Umbilical cord (tissue), 2 donors: ENCODE measurements at places on chromosomes 6 and 20.
A peak's percentile ranks its signal among the peaks of the same experiment; 100 is the strongest.

DNA sequence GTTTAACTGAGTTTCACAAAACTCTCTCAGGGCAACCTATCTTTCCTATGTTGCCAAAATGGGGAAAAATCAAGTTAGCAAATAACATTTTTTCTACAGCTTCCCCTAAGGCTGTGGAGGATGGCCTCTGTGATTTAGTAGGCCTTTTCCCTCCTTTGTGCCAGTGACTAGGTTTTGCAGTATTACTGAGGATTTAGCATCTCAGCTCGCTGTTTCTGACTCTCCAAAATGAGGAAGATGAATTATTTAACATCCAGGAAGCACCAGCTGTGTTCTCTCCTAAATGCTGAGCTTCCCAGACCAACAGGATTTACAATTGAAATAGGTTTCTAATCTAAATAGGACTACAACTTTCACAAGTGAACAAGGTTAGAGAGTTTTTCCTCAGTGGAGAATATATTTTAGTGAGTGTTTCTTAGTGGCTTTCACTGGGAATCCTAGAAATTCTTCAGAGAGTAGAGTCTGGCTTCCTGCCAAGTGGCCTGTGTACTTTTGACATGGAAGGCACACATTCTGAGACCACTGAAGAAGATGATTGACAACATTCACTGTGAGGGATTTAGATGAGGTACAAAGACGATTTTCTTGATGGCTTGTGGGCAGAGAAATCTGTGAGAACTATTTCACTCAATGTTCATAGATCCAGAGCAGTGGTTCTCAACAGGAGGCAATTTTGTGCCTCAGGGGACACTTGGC is 62.4 kb downstream of the PTCHD4 start:
- DNase-seq: peak; percentile 80

- peak; percentile 55 for DNase-seq
These were observed 1.6 kb downstream of the DSP start for GRCh38 chr6:7542874-7543624.

- DNase-seq: no peak
These were observed 16.2 kb downstream of the TNXB start for GRCh38 chr6:32092760-32093497.

- no peak for DNase-seq
These were observed 25.5 kb downstream of the CLIC5 start for GRCh38 chr6:45990162-45990561.

GRCh38 chr6:41887331-41887751 is 7.8 kb downstream of the USP49 start:
- DNase-seq: no peak

GRCh38 chr20:32437391-32438074 is 79.4 kb downstream of the ASXL1 start:
- no peak for DNase-seq

- DNase-seq: no peak
These were observed 308.3 kb upstream of the ADGRB3 start for GRCh38 chr6:68326762-68327161.

DNA sequence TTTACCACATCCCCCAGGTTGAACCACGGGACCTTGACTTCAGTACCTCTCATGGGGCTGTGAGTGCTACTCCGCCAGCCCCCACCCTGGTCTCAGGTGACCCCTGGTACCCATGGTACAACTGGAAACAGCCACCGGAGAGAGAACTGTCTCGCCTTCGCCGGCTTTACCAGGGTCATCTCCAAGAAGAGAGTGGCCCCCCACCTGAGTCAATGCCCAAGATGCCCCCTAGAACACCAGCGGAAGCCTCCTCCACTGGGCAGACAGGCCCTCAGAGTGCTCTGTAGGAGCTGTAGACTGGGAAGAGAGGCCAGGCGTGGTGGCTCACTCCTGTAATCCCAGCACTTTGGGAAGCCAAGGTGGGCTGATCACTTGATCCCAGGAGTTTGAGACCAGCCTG is 1.2 kb upstream of the ATAT1 start:
- no peak for DNase-seq

- DNase-seq: no peak
These were observed 66.3 kb upstream of the FBXL4 start for GRCh38 chr6:99014061-99014460.

- DNase-seq: no peak
These were observed 1.5 kb downstream of the DLK2 start for GRCh38 chr6:43453831-43454230.

DNA sequence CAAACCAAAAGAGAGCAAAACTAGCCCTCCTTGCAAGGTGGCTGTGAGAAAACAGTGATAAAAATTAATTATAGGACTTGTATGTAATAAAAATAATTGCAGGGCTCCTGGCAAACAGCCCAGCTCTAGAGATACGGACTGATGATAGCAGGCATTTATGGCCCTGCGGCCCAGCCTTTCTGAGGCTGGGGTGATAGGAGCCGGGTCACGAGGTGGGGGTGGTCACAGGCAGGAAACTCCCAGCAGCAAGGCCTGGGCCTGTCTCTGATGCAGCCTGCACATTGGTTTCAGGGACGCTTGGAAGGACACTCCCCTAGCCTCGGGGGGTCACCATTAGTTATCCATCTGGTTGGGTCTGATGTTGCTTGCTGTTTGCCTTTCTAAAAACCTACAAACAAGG is 18.7 kb upstream of the TTPAL start:
- no peak for DNase-seq

DNA sequence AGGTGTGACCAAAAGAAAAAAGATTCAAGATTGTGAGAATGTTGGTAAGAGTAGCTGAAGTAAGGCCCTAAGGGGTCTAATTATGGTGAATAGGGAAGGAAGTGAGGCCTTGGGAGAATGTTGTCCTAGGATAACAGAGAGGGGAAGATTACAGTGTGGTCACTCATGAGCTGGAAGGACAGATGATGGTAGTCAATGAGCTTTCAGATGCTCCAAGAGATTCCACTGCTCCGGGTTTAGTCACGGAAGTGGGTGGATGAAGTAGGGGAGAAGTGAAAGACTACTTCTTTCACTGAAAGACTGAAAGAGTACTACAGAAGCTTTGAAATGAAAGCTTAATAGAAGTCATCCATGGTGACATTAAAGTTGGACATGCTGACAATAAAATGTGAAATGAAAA is 108.5 kb downstream of the MMS22L start:
- no peak for DNase-seq

DNA sequence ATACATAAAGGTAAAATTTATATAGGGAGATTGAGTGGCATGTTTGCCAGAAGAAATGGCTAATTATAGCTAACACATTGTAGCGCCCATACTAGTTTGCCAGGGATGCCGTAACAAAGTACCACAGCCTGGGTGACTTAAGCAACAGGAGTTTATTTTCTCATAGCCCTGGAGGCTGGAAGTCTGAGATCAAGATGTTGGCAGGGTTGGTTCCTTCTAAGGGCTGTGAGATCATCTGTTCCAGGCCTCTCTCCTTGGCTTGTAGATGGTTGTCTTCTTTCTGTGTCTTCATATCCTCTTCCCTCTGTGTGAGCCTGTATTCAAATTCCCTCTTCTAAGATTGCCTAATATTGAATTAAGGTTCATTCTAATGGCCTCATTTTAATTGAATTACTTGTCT is 417.5 kb upstream of the OPRM1 start:
- DNase-seq: no peak

- DNase-seq: peak; percentile 43
These were observed 45.5 kb downstream of the STX11 start for GRCh38 chr6:144195671-144196270.

- DNase-seq: no peak
These were observed 18.7 kb downstream of the SAMD5 start for GRCh38 chr6:147527197-147527596.

GRCh38 chr6:91166271-91167046 is 579.6 kb upstream of the MAP3K7 start:
- no peak for DNase-seq

DNA sequence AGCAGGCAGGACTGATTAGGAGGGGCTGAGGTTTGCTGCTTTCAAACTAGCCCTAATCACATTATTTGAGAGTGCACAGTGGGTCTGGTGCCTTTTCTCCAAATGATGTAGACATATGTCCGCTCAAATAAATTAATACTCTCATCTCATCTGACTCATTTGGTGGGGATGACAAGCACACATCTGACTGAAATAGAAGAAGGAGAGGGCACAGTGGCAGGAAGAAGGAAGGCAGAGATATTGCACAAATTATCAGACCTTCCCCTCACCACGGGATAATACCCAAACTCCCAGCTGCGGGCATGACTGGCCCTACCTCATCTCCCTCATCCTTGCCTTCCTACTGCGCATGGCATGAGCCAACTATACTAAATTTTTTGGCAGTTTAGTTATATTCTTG is 33.9 kb upstream of the TNFRSF21 start:
- no peak for DNase-seq

GRCh38 chr20:53592992-53593465 is 610 bp downstream of the ZNF217 start:
- DNase-seq: peak; percentile 32

- peak; percentile 46 for DNase-seq
These were observed 39.6 kb upstream of the CD93 start for GRCh38 chr20:23125625-23126191.

DNA sequence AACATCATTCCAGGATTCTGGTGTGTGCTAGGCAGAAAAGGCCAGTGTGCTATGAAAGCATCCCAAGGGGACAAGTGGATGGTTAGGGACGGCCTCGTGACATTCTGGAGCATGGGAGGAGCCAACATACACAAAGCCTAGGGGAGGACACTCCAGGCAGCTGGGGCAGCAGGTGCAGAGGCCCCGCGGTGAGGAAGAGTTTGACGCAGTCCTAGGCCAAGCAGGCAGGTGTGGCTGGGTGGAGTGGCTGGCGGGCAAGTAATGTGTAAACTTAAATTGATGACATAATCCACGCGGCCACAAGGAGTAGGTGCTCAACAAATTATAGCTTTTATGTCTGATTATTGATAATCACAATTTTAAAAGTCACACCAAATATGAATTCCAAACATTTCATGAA is 93.6 kb downstream of the TMEM242 start:
- no peak for DNase-seq

- DNase-seq: no peak
These were observed 142.2 kb downstream of the NFATC2 start for GRCh38 chr20:51400051-51400926.

DNA sequence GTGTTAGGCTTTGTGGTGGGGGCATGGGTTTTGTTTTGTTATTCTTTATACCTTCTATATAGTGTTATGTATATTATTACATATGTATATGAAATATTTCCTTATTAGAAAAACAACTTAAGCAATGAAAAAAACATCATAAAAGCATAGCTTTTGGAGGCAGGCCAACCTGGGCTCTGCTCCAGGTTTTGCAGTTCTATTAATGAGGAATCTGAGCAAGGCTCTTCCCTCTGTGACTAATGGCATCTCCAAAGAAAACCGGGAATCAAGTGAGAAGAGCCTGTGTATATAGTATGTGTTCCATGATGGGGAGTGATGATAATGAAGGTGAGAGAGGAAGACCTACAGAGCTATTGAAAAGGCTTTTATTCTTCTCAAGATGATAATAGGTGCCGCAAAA is 291.1 kb downstream of the CLIC5 start:
- peak; percentile 63 for DNase-seq

DNA sequence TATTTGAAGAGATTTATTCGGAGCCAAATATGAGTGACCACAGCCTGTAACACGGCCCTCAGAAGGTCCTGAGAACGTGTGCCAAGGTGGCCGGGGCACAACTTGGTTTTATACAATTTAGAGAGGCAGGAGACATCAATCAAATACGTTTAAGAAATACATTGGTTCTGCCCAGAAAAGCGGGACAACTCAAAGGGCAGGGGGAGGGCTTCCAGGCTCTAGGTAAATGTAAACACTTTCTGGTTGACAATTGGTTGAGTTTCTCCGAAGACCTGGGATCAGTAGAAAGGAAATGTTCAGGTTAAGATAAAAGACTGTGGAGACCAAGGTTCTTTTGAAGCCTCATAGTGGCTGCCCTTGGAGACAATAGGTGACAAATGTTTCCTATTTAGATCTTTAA is 18.9 kb upstream of the KIF25 start:
- no peak for DNase-seq

- no peak for DNase-seq
These were observed 124.0 kb downstream of the EDN1 start for GRCh38 chr6:12414096-12414675.

DNA sequence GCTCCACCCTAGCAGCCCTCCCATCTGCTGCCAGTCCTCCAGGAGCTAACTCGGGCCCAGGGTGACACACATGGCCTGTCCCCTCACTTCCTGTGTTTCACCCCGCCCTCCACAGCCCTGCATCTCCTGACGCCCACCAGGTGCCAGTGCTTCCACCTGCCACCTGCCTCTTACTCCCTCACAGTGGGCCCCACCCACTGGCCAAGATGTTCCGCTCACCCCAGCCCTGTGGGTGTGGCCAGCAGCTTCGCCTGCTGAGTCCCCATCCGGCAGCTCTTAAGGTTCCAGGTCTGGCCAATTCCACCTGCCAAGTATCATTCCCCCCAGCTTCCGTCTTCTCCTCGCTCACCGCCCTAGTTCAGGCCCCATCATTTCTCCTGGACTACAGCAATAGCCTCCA is 184.1 kb downstream of the MBOAT1 start:
- no peak for DNase-seq

DNA sequence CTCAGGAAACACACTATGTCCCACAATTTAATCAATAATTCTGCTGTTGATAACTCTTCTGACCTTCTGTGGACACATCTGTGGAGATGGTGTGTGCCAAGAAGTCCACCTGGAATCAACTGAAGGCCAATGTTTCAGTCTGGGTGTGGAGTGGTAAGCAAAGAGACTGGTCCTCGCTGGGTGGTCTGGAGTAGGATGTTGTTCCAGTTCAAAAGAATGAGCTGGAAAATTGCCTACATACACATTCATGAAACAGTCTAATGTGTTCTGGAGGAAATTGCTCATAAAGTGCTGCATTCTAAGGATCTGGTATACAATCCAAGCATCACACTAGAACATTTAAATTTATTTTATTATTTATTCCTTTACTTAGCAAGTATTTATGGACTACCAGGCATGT is 33.9 kb upstream of the TBX18 start:
- DNase-seq: no peak

DNA sequence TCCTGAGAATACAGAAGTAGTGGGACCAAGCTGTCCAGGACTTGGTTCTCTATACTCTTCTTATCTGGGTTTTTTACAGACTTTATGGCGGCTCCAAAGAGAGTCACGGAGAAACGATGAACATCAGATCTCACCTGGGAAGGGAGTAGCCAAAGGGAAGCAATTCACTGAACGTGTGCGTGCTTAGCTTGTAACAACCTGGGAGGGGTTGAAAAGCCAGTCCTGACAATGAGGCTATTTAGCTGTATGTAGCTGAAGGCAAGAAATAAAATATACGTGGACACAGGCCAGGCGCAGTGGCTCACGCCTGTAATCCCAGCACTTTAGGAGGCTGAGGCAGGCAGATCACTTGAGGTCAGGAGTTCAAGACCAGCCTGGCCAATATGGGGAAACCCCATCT is 18.2 kb upstream of the RBL1 start:
- DNase-seq: no peak
